ENCODE measurements at places on chromosomes 7 and 10.

- no peak for DNase-seq
Measured at GRCh38 chr10:100531761-100532160, 2.1 kb upstream of the NDUFB8 start.

DNA sequence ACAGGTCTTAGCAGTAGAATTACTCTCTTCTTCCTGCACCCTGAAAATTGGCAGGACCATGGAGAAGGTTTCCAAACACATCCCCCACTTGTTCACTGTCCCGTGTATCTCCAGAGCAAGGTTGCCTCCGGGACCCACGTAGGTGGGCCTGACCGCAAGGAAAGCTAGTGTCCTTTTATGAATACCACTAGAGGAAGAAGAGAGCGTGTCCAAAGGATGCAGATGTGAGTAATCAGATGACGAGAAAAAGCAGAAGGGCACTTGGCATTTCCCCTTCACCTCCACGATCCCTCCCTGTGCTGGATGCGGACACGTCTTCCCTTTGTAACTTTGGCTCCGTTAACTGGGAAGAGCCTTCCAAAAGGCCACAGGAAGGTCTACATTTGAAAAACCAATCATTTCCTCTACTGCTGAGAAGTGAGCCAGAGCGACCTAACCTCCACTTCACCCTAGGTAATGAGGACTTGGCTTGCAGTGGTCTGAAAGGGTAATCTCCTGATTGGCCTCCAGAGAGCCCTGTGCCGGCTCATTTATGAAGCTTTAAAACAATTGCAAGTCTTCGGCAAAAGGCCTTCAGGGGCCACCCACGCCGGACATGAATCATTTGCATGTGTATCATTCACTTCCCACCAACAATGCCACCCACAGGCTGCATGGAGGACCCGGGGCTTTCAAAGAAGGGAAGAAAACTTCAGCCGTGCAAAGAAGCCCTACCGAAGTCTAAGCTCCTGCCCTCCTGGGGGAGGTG, 55.4 kb downstream of the LYZL1 start:
- peak; percentile 21 for DNase-seq

- peak; percentile 84 for DNase-seq
Measured at GRCh38 chr7:43785420-43785819, 26.9 kb downstream of the BLVRA start.

GRCh38 chr7:20653636-20654035, 38.2 kb downstream of the ABCB5 start:
- DNase-seq = no peak

- no peak for DNase-seq
Measured at GRCh38 chr7:91759205-91759863, 121.2 kb downstream of the MTERF1 start.

DNA sequence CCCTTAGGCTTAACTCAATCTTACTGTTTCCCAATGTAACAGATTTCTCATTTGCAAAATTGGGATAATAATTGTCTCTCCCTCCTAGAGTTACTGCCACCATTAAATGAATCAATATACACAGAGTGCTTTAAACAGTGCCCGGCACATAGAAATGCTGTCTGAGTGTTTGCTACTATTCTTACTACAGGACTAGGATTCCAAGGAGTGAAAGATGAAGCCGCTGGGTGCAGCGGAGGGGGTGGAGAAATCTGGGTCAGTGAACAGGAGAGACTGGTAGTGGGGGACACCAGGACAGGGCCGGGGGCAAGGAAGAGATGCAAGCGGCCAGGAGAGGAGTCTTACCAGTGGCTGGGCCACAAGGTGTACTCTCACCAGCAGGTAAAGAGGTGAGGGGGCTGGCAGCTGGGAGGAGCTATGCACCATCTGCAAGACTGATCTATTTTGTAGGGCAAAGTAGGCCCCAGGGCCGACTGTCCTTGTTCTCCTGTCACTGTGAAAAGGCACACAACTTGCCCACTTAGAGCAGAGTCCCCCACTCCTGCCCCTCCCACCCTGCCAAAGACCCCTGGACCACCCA, 18.5 kb upstream of the PRRT4 start:
- DNase-seq = no peak

- DNase-seq = no peak
Measured at GRCh38 chr7:69957661-69958060, 359.4 kb downstream of the AUTS2 start.

GRCh38 chr10:78402591-78402990, 368.9 kb downstream of the RPS24 start:
- no peak for DNase-seq

GRCh38 chr7:36145686-36146085, 7.4 kb upstream of the EEPD1 start:
- no peak for DNase-seq

GRCh38 chr7:31919678-31920369, 150.4 kb downstream of the PDE1C start:
- DNase-seq = no peak

- DNase-seq = peak; percentile 2
Measured at GRCh38 chr7:1290026-1290678, 57.5 kb downstream of the UNCX start.

- DNase-seq = no peak
Measured at GRCh38 chr7:43123457-43123856, 11.0 kb downstream of the HECW1 start.

- DNase-seq = no peak
Measured at GRCh38 chr7:81611040-81611439, 158.8 kb downstream of the HGF start.

DNA sequence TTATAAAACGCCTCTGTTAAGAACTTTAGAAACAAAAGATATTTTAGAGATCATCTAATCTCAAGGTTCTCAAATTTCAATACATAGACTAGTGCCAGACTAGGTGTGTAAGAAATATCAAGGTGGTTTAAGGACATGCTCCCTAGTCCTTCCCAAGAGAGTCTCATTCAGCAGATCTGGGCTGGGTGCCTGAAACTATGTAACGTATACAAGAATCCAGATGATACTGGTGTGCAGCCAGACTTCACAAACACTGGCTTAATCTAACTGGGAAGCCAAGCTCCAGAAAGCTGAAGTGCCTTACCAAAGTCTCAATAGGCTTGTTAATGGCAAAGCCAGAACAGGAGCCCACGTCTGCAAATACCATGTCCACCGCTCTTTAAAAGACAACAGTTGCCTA, 105.0 kb upstream of the AMPH start:
- no peak for DNase-seq

GRCh38 chr10:99369551-99369950, 40.4 kb downstream of the CNNM1 start:
- no peak for DNase-seq

- no peak for DNase-seq
Measured at GRCh38 chr10:58331646-58332045, 3.2 kb upstream of the UBE2D1 start.

DNA sequence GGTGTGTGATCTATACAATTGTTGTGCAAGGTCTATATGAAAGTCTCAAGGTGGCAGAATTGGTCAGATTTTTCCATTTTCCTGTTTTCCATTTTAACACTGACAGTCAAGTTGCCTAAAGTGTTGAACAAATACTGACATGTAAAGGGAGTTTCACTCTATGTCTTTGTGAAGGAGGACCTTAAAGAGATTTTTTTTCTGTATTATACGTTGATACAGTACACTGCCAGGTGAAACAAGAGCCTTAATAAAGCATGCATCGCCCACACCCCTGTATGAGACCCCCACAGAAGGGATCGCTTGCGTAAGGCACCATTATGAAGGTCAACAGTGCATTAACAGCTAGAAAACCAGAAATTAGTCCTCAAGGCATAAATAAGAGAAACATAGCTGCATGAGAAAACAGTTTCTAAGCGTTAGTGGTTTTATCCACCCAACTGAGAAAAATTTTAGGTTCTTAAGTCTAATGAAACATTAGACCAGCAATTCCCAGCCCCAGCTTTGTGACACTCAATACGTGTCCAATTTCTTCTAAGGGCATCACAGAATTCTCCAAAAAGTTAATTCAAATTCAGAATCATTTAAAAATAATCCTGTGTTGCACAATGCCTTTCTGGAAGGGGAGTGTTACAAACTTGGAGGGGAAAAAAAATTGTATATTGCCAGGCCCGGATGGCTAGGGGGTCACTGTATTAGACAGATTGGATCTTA, 6.9 kb downstream of the KLF6 start:
- DNase-seq = no peak

DNA sequence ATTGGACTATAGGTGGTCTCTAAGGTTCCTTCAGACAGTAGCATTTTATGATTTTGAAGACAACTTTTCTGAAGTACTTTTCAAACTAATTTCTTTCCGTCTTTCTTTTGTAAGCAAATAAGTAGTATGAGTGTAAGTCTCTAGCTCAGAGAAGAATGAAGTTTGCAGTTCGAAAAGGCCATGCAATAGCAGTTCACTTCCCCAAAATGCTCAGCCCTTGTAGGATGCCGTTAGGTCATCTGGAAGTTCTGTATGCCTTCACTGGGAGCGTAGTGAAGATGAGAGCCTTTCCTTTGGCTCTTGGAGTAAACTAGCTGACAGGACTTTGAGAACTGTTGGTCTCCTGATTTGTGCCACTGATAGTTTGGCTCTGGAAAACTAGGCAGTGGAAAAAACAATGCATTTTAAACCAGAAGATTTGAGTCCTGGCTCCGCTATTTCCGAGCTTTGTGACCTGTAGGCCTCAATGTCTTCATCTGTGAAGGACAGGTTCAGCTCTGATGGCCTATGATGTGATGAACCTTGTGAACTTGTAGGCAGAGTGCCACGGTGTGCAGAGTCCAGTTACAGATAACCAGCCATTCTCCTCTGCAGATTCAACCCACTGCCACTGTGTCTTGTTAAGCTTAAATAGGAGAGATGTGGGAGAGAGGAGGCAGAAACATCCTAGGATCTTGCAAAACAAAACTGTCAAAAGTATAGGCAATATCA, 18.8 kb downstream of the SGPL1 start:
- DNase-seq = no peak

DNA sequence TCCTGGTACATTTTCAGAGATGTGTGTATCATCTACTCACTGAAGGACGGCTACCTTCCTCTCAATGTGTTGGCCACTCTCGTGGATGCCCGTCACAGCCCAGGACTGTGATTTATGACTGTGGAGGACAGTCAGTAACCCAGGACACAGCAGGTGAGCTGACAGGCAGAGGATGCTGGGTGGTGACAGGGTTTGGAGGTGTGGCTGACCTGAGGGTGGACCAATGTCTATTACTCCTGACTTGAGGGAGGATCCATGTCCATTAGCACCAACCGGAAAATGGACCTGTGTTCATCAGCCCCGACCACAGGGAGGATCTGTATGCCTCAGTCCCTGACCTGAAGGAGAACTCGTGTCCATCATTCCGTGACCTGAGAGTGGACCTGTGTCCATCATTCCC, 96.1 kb downstream of the ADCY1 start:
- no peak for DNase-seq

DNA sequence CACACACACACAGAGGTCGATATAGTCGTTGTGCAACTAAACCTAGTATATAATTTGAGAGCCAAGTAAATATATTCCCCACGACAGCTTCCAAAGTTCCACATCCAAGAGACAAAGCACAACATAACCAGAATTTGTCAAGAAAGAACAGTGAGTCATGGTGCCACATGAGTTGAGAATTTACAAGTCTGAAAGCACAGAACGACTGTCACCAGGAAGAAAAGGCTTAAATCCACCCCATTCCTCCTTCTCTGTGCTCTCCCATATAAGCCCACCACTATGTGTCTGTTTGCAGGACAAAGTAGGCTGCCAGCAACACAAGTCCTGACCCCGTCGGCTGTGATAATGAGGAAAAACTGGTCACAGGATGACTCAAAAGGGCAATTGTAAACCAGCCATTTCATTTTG, 32.8 kb downstream of the GSAP start:
- DNase-seq = no peak

DNA sequence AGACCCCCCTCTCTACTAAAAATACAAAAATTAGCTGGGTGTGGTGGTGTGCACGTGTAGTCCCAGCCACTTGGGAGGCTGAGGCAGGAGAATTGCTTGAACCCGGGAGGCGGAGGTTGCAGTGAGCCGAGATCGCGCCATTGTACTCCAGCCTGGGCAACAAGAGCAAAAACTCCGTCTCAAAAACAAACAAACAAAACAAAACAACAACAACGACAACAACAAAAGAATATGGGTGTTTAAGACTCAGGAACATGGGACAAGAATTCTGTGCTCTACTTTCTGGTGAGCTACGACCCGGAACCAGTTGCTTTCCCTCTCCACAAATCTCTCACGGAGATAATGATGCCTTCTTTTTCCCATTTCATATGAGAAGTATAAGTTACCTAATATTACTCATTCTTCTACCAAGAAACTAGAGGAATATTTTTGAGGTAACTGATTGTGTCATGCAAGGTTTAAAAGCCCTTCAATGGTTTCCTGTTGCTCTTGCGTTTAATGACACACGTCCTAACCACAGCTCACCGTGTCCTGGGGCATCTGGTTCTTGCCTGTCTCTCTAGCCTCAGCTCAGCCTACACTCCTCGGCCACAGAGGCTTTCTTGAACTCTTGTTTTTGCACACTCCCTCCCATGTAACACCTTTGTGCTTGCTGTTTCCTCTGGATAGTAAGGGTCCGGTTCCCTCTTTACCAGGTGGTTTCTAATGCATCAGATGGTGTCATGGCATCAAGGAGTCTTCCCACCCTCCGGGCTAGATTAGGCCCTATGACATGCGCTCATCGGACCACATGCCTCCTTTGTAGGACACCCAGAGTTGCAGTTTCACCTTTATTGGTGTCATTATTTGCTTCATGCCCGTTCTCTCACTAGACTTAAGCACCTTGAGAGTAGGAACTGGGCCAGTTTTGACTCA, 67.5 kb downstream of the PFKFB3 start:
- no peak for DNase-seq

DNA sequence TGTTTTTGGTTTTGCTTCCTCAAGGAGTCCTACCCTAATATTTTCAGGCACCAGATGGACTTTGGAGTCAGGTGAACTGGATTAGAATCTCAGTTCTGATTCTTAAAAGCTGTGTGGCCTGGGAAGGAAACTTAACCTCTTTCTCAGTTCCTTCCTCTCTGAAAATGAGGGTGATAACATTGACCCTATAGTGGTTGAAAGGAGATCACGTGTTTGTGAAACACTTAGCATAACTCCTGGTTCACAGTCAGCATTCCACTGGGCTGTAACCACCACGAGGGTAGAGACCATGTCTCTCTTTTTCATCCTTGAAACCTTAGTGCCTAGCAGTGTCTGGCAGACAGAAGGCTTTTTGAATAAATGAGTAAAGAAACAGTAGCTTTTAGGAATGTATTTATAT, 16.7 kb downstream of the LSMEM1 start:
- no peak for DNase-seq
